Activated CD4-positive, alpha-beta T cell treated with anti-CD3 and anti-CD28 coated beads, Interleukin-2, amount 50 U/mL, for 48 hours (primary cell): ENCODE measurements at places on chromosomes 4 and X.

GRCh38 chr4:169143335-169143734, 127.4 kb downstream of the SH3RF1 start:
- DNase-seq: no peak

DNA sequence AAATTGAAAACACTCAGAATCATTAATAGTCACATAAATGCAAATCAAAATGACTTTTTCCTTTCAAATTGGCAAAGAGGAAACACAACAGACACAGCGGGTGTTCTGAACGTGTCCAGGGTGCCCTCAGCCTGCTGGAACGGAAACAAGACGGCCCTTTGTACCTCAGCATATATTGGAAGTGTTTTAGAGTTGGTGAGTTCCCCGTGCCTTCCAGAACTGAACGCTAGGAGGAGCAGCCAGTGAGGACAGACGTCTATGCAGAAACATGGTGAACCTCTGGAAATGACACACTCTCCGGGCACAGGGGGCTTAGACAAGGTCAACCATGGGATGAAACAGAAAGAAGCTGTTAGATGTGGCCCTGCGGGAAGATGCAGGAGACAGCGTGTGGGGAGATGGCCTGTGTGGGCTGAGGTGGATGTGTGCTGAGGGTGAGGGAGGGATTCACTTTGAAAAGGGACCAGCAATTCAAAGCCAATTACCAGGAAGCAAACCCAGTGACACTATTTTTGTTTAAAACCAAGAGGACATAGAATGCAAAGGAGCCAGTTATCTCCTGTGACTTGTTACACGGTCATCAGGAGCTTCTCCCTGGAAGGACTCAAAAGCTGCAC, 40.4 kb downstream of the RNF212 start:
- DNase-seq: peak; percentile 68

- DNase-seq: no peak
Observed at GRCh38 chr4:65954416-65954815, 284.1 kb upstream of the EPHA5 start.

DNA sequence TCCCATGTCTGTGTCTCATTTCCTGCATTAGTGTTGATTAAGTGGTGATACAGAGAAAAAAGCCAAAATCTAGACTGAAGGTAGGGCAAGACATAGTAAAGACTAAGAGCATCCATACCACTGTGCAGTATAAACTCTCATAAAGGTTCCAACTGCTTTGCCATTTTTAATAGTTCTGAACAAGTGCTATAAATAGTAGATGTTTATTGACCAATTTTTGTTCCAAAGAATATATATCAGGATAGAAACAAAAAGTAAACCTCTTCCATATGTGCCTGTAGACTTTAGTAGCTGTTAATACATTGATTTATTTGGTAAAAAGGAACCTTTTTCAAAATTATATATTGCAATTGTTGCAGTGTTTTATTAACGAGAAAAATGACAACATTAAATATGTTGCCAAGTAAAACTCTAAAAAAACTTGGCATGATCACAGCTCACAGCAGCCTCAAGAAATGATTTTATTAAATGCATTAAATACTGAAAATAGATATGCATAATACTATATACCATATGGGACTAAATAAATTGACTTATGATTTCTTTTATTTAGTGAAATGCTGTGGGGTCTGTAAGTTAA, 22.3 kb upstream of the AASDH start:
- no peak for DNase-seq

GRCh38 chrX:32495855-32496254, 715.5 kb downstream of the DMD start:
- no peak for DNase-seq

- no peak for DNase-seq
Observed at GRCh38 chr4:86928400-86929255, 6.2 kb upstream of the AFF1 start.

DNA sequence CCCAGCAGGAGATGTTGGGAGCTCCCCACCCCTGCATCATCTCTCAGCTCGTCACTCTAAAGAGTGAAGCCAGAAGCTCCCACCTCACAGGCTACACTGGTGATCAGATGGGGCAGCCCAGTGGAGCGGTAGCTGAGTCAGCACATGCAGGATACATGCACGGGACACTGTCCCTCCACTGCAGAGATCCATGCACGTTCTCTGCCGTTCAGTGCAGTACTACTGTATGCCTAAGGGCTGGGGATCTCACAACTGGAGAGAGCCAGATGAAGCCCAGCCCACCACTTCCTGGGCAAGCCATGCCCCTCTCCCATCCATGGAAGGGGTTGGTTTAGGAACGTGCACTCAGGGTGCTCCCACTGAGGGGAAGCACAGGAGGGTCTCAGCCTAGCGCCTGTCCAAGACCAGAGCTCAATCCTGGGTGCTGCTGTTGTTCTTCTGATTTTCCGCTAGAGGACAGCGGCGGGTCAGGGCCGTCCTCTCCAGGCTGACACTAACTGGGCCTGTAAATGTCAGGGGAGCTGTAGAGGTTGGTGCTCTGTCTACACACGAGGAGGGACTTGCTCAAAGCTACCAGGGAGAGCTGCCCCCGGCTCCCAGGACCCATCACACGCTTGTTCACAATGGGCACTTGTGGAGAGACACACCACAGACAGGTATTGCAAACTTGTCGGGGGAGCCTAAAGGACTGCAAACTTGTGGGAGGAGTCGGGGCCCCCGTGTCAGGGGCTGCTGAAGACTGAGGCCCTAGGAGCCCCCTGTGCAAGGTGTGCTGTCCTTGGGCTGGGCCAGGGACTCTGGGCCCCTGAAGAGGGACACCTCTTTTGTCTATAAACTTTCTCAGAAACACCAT, 18.2 kb upstream of the ABLIM2 start:
- peak; percentile 37 for DNase-seq

DNA sequence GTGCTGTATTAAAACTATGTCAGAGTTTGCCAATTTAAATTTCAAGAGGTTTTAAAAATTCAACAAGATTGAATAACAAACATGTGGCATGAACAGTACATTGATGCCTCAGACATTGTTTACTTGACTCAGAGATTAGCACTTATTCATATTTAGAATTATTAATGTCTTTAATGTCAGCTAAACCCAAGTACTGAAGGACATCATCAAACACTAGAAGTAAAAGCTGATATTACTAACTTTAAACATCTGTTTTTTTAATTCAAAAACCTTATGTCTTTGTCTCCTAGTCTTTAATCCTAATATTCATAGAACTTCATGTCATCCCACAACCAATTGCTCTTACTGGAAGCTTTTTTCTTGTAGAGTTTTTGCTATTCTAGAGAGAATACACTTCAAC, 406.2 kb upstream of the PCDH7 start:
- no peak for DNase-seq

- no peak for DNase-seq
Observed at GRCh38 chr4:168908093-168908492, 102.0 kb downstream of the CBR4 start.

DNA sequence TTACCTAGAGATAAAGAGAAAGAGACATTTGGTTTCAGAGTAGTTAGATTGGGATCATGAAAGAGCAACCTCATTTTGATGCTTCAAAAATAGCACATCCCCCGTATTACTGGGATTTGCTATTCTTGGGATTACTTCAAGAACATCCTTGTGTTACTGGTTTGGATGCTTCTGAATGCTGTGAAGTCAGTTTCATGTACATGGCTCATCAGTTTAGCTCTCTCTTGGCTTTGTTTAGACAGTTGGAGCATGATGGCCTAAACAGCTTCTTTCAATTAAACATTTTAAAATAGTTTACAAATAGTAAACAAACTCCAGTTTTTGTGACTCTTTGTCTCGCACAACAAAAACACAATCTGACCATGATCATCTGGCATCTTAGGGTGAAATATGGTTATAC, 23.9 kb downstream of the HTT start:
- no peak for DNase-seq

GRCh38 chr4:18394656-18395055, 373.1 kb upstream of the LCORL start:
- DNase-seq: no peak

GRCh38 chrX:38438321-38438720, 85.9 kb downstream of the OTC start:
- DNase-seq: no peak

GRCh38 chr4:74038425-74039314, at the start of gene CXCL3:
Gene CXCL3, minus strand, starts transcription at chr4:74038689. Its CDS starts 78 bp downstream, at chr4:74038611.
- DNase-seq: peak; percentile 2
